ENCODE measurements at places on chromosomes 6 and 20.

DNA sequence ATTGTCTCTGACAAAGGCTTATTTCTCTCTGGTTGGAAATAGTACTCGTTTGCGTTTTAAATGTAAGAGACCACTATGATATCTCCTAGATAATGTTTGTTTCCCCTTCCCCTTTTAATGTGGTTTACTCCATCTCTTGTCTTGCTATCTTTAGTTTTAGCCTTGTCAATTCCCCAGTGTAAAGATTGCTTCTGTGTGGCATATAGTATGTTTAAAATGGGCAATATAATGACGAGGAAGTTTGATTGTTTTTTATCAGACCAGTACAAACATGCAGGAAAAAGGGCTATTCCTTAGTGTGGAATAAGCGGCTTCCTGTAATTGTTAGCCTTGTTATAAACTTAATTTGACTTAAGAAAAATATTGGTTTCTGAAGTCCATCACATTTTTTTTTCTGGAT is 3.1 kb downstream of the QKI start:
- no peak for DNase-seq

DNA sequence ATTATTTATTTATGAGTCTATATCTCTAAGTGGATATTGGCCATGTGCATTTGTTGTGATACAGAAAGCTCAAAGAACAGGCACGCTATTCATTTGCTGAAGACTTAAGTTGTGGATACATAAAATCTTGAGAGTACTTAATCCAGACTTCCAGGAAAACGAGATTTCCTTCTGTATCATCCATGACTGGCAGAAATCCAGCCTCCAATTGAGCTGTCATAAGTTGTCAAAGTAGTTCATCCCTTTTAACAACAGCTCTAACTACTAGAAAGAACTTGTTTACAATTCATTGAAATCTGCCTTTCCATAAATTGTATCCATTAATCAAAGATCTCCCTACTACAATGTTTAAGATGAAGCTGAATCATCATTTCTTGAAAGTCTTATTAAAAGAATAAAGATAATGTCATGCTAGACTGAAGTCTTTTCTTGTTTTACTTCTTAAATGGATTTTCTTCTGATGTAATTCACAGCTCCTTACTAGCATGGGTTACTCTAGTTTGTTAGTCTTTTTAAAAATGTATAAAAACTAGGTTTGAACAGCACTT is 447.3 kb upstream of the CITED2 start:
- no peak for DNase-seq

GRCh38 chr20:3730803-3731672 is 1.4 kb upstream of the HSPA12B start:
- DNase-seq = no peak

DNA sequence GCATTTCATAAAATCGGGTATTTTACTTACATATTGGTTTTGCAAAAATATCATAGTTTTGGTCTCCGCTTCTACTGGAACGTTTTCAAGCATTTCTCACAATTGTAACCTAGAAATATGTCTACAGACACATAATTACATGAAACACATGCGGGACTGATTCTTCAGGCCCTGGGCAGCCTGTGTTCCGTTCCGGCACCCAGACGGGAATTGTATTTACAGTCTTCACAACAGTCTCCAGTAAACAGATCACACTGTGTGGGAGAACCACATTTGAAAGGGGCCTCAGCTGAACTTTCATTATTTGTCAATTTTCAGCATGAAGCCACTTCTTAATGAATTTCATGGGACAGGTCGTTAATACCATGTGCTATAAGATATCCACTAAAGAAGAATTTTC is 196.9 kb downstream of the DST start:
- no peak for DNase-seq

DNA sequence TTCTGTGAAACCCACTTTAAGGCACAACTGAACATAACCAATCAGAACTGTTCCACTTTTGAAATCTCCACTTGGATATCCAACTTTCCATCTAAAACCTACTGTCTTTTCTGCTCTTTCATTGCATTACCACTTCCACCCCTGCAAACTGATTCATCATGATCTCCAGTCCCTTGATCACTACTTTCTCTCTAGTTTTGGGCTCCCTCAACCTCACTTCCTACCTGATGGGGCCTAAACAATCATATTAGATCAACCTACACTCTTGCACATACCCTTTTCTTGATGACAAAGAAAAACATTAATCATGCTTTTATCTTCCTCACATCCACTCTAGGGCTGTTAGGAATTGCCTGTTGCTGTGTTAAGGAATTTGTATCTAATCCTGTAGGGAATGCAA is 137.6 kb downstream of the PDSS2 start:
- DNase-seq = no peak

DNA sequence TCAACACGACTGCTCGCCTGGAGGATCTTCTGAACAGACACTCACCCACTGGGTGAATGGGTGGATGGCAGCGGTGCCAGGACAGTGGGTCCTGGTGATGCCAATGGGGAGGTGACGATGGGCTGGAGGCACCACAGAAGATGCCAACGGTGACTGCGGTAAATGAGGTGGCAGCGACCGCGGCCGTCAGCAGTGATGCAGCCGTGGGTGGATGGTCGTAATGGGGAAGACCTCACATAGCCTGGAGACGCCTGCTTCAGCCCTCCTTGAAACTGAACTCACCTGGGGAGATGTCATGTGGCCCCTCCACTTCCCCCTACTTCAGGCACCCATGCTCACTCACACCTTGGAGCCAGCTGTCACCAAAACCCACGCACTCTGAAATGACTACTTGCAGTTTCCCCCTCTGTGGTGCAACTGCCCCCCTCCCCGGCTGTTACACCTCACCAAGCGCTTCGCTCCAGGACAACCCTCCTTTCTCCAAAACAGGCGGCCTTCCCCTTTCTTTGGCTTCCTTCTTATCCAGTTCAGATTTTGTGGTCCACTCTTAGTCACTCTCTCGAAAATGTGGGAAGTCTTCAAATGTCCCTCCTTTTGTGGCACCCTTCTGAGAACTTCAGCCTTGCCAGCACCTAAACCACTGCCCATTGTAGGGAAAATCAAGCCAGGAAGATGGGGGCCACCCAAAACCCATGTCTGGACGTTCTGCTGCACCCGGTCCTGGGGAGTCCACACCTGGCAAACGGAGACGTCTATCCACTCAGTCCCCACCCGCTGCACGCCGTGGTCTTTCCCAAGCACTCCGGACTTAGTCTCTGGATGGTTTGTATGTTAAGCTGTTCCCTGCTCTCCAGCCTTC is 10.4 kb upstream of the ABHD16B start:
- no peak for DNase-seq

DNA sequence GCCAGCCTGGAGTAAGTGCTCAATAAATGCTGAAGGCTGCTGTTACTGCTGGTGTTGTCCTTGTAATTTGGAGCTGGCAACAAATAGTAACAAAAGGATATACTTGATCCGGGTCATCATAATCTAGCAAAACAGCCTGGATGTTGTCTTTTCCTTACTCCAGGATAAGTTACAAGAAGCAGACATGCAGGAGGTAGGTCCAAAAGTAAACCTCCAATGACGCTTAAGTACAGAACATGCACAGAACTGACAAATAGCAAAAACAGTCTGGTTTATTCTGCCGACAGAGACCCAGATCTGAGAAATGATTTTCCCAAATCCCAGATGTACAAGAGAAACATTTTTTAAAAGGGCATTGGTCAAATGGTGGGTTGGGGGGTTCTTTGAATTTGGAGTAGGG is 93.0 kb upstream of the KCNK16 start:
- DNase-seq = no peak
